ENCODE measurements at places on chromosomes 2 and 18. TPM values are rescaled to one million over a fixed set of nuclear protein-coding genes. Genes with fewer than 3 reads are reported as not detected.

GRCh38 chr2:168029071-168029470, 218.3 kb downstream of the STK39 start:
- H3K27ac ChIP-seq, result peak overlapping the region; percentile 48
- H3K36me3 ChIP-seq, result peaks cover 4% of the 10 kb centered on the region
- DNase-seq, result no peak
- peaks cover 24% of the 10 kb centered on the region for H3K4me1 ChIP-seq

GRCh38 chr2:70354264-70354949, 52.5 kb upstream of the FAM136A start:
- peaks cover 25% of the 10 kb centered on the region for H3K27me3 ChIP-seq
- no peak for DNase-seq
- no peaks in the 10 kb centered on the region for H3K4me1 ChIP-seq
- no peak overlapping the region for H3K27ac ChIP-seq

Gene SRD5A2
- not detected for total RNA-seq

Gene GAL3ST2
- total RNA-seq, result 0.86 TPM

Measured in mesothelial cell of epicardium (in vitro differentiated cells).